ACHN (cell line): ENCODE measurements at places on chromosomes 12 and 14.
A peak's percentile ranks its signal among the peaks of the same experiment; 100 is the strongest.

GRCh38 chr14:95006051-95006450 lies 151.3 kb downstream of the DICER1 start:
- DNase-seq, result no peak

DNA sequence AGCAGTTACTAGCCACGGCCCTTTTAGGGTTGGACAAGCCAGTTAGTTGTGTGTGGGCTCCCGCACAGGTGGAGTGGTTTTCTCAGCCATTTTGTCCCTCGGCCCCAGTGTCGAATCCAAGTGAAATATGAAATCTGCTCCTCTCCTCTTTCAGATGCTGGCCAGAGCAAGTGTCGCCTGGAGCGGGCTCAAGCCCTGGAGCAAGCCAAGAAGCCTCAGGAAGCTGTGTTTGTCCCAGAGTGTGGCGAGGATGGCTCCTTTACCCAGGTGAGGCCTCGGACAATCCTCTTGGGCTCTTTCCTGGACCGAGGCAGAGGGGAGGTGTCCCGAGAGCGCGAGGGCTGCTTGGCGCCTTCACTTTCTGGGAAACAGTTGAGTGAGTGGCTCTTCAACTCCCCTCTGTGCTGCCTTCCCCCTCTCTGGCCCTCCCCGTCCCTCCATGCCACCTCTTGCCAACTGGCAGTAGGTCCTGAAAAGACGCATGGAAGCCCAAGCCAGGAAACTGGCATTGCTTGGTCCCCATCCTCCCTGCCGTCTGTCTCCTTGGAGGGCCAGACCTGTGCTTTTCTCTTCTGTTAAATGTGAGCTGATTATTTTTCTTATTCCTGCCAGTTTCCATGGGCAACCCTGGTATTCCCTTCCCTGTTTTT lies 74.2 kb downstream of the SMOC1 start:
- DNase-seq, result no peak

DNA sequence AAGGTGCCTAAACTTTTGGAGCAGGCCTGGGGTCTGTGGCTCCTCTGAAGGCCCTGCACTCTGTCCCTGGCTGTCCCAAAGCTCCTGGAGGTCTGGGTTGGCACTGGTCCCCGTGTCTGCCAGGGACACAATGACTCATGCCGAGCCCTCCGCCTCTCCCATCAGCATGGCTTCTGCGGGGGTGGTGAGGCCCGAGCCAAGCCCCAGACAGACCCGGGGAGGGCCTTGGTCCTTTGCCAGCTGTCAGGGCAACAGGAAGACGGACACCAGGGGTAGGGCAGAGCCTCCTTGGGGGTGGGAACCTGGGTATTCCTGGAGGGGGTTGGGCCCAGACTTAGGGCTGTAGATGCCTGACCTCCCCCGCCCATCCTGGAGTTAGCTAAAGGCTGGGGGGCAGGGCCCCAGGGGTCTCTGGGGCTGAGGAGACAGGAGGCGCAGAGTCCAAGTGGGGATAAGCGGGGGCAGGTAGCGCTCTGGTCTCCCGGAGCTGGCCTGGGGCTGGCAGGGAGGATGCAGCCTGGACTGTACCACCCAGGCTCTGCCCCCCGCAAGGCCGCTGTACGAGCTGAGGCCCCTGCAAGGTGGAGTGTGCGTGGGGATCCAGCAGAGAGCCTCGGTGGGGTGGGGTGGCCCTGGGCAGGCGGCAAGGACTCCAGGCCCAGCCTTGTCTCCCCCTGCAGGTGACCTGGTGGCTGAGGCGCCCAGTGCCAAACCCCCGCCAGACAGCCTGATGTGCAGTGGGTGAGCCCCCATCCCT lies 16.4 kb upstream of the PUS1 start:
- peak; percentile 61 for DNase-seq

DNA sequence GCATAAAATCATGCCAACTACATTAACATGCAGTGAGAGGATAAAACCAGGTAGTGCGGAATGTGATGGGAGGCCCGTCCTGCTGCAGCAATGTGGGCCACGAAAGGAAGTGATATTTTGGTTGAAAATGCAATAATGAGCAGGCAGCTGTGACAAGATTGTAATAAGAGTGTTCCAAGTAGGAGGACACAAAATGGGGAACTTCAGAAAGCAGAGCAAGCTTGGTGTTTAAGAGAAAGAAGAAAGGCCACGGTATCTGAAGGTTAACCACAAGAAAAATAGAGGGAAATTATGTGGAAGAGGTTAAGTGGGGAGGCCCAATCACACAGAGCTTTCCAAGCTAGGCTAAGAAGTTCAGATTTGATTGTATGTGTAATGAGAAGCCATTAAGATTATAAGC lies 34.3 kb downstream of the OVCH1 start:
- DNase-seq, result no peak

- DNase-seq, result no peak
These were observed 293.6 kb downstream of the CACNA1C start for GRCh38 chr12:2346416-2346815.
